ENCODE measurements at places on chromosomes 12 and 14.

DNA sequence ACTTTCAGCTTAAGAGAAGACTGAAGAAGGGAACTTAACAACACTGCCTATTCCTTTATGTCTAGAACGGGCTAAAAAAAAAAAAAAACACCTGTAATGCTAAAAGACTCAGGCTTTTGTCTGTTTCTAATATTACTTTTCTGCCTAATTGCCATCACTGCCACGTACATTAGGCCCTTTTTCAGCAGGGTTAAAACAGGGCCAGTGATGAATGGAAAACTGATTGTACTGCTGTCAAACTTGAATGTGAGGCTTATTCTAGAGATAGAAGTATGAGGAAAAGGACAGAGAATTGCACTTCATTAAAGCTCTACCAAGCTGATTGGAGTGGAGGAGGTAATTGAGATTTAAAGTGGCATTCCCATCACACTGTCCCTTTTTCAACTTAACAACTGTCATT lies 535.8 kb downstream of the PRKD1 start:
- no peak for DNase-seq

DNA sequence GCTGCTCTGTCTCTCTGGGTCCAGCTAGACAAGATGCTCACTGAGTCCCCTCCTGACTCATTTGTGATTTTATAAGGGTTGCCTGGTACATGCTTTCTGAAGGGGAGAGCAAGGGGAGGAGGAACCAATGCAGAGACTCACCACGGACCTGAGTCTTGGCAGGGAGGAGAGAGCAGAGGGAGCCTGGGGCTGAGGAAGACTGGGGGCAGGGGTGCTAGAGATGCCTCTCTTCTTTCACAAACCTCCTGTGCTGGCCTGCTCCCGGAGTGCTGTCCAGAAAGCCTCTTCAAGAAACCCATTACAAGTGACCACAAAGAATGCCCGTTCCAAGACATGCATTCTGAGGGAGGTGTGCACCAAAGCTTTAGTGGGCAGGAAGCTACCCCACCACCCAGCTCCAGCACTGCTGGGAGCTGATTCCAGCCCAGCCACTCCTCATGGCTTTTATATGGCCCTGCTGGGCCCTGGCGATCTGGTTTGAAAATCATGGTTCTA lies 33.1 kb upstream of the DICER1 start:
- no peak for DNase-seq

DNA sequence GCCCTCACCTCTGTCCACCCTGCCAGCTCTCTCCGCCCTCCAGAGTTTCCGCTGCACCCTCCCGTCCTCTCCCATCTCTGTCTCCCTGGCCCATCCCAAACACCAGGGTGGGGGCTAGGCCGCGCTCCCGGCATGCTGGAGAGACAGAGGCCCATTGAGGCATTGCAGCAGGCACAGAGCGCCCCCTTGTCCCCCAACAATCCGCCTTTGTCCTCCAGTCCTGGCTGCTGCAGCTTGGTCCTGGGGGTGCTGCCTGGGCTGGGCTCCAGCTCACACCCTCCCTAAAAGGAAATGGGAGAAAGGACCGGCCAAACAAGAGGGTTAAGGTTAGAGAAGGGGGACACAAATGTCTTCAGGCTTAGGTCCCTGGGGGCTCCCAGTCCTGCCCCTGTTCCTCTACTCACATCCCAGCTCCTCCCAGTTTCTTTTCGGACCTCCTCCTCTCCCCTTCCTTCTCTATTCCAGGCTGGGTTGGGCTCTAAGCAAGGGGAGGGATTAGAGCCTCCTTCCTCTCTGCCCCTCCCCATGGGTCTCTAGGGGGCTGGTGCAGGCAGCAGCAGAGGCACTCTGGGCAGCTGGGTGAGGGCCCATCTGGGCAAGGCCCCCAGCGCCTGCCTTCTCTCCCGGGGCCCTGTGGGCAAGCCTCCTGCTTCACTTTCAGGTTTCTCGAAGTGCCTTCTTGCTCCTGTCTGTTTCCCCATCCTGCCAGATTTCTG lies at the start of gene CMTM5:
Gene CMTM5 (plus strand): TSS at position 565 of the 716 bp plus-strand sequence. CDS start 206 bp downstream, outside the sequence.
- no peak for DNase-seq

DNA sequence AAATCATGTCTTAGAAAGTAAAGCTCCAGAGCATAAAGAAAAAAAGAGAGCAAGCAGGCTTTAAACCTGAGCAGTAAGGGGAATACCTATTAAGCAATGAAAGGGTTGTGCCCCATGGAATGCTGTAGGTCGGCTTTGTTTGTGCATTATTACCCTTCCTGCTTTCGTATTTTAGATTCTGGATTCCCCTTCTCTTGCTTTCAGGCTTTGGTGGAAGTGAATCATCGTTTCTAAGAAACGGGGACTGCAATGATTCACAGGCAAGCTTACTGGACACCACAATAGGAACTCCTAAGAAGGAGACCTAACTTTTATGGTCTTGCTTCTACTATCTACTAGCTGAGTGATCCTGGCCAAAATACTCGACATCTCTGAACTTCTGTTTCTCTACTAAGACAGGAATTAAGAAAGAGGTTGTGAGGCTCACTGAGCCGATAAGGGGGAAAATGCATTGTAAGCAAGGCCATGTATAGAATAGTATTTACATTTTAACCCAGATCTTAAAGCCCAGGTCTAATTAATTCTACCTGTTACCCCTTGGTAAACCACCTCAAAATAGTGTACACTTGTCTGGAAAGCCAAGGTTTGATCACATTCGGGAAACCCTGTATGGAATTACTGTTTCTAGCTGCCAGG lies 1.2 kb upstream of the BMAL2 start:
- peak; percentile 9 for DNase-seq

GRCh38 chr12:72277415-72277814 lies 5.2 kb downstream of the TRHDE start:
- no peak for DNase-seq

GRCh38 chr12:7016958-7017571 lies 1.2 kb downstream of the LPCAT3 start:
- no peak for DNase-seq

GRCh38 chr12:92641291-92641690 lies 61.5 kb upstream of the PLEKHG7 start:
- DNase-seq, result no peak

- DNase-seq, result no peak
Observed at GRCh38 chr12:30045171-30045570, 261.4 kb upstream of the TMTC1 start.

Data from stimulated activated CD4-positive, alpha-beta T cell treated with anti-CD3 and anti-CD28 coated beads, Interleukin-4, amount 100 ng/mL, for 48 hours (primary cell).